Natural killer cell (primary cell): ENCODE measurements at places on chromosomes 11 and 22. TPM values are rescaled to one million over a fixed set of nuclear protein-coding genes. Genes with fewer than 3 reads are reported as not detected.
A peak's percentile ranks its signal among the peaks of the same experiment; 100 is the strongest.

C11orf97 gene
- not detected for total RNA-seq

GRCh38 chr22:31394326-31394725 is 5.1 kb upstream of the DRG1 start:
- DNase-seq = no peak

DNA sequence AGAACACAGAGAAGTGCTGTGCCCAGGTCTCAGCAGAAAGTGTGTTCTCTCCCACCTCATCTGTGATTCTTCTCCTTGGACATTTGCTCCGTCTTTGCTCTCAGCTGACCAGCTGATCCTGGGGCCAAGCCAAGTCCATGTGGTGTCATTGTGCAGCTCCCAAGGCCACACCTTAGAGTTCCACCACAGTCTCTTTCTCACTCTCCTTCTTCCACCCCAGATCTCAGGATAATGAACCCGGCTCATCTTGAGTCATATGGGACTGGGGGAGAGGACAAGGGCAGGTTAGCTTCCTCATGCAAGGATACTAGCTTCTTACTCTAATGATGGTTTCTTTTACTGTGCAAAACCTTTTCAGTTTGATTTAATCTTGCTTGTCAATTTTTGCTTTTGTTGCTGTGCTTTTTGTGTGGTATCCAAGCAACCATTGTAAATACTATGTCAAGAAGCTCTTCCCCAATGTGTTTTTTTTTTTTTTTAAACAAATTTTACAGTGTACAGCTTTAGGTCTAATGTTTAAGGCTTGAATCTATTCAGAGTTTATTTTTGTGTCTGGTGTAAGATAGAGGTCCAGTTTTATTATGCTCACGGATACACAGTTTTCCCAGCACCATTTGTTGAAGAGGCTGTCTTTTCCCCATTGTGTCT is 75.0 kb upstream of the OR4B1 start:
- DNase-seq = no peak

OR6Q1 gene
- total RNA-seq = not detected

DNA sequence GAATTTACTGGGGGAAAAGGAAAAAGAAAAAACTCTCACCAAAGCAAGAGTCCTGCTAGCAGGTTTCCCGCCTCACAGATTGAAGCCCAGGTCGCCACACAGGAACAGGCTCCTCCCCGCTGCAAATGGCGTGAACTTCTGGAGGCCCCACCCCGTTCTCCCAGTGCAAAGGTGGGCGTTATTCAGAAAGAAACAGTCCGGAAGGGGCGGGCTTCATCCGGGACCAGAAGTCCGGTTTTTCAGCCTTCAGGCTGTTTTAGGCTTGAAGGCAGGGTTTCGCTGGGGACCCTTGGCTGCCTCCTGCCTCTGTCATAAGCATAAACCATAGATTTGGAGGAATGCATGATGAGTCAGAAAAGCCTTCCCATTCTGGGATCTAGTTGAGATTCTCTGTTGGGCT is 148.3 kb upstream of the POU2AF2 start:
- no peak for DNase-seq

- DNase-seq = no peak
These were observed 11.2 kb upstream of the TUB start for GRCh38 chr11:8069771-8070170.

DNA sequence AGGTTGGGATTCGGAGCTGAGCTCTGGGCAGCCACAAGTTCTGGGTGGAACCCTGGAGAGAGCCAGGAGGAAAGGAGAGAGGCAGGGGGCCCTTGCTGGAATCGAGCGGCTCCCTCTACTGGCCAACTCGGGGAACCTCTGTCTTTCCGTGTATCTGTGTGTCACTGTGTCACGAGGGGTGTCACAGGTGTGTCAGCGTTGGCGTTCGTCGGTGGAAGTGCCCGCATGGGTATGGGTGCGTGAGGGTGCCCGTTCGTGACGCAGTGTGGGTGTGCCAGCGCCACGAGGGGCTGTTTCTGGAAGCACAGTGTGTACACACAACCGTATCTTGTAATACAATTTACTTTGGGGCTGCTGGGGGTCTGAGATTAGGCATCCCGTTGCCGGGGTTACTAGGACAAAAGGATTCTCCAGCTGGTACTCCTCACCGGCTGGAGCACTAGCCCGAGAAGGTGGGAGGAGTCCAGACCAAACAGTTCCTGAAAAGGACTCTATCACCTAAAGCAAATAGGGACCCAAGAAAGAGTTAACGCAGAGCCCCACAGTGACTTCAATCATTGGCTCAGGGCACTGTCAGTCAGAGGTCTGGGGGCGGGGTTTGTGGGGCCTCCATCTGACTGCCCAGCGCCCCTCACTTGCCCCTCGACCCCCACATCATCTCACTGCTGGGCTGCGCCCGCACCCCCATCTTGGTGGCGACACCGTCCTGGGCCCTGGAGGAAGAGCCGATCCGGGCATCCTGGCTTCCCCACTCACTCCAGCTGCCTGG is 2.6 kb upstream of the BCL9L start:
- peak; percentile 99 for DNase-seq

SEC14L6 gene
- 0.23 TPM for total RNA-seq

DNA sequence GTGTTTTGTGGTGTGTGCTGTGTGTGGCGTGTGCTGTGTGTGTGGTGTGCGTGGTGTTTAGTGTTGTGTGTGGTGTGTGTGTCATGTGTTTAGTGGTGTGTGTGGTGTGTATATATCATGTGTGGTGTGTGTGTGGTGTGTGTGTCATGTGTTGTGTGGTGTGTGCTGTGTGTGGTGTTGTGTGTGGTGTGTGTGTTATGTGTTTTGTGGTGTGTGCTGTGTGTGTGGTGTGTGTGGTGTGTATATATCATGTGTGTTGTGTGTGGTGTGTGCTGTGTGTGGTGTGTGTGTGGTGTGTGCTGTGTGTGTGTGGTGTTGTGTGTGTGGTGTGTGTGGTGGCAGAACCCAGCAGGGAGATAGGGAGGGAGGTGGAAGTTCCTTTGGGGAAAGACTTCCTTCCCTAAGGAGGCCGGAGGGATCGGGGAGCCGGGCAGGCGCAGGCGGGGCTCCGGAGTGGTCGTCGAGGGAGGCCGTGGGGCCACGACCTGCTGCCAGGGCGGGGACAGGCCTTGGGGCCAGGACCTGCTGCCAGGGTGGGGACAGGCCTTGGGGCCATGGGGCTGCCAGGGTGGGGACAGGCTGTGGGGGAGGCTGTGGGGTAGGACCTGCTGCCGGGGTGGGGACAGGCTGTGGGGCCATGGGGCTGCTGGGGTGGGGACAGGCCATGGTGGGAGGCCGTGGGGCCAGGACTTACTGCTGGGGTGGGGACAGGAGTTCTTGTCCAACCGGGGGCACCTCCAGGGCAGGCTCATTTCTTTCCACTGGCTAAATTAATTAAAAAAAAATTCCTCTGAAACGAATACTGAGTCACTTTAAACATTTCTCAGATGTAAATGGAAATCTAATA is 15.2 kb downstream of the PIM3 start:
- no peak for DNase-seq

DNA sequence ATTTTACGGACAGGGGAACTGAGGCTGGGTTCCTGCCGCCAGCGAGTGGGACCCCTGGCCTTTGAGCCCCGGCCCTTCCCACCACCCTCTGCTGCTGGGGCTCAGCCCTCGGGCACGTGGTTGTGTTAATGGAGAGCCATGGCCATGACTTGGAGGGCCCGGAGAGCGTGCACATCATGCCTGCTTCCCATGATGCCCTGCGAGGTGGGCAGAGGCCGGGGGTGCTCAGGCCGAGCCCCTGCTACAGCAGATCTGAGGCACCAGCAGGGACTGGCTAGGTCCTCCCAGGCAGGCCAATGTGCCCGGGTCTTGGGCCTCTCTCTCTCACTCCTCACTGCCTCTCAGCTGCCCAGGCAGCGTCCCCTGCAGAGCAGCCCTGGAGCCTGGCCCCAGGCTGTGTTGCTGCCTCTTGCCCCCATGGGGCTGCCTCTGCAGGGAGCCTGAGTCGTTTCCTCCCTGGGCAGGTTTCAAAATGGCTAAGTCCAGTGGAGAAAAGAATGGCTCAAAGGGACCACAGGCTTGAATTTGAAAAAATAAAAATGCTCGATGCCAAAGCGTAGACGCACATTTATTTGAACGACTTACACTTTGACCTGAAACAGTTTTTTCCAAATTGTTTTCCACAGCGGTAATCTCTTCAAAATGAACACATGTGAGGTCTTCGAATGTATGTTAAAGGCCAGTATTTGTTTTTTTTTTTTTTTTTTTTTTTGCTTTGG is 72.6 kb upstream of the CLDN5 start:
- DNase-seq = peak; percentile 30

MRGPRF gene
- not detected for total RNA-seq

PLAAT5 gene
- total RNA-seq = 0.59 TPM

- DNase-seq = no peak
These were observed 6.3 kb downstream of the CRY2 start for GRCh38 chr11:45853332-45854219.

DNA sequence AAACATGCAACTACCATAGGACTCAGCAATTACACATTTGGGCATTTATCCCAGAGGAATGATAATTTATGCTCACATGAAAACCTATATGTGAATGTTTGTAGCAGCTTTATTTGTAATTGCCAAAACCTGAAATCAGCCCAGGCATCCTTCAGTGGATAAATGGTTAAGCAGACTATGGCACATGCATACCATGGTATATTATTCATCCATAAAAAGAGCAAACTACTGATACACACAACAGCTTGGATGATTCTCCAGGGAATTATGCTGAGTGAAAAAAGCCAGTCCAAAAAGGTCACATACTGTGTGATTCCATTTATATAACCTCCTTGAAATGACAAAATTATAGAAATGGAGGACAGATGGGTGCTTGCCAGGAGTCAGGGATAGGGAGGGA is 86.7 kb downstream of the ALX4 start:
- no peak for DNase-seq

DNA sequence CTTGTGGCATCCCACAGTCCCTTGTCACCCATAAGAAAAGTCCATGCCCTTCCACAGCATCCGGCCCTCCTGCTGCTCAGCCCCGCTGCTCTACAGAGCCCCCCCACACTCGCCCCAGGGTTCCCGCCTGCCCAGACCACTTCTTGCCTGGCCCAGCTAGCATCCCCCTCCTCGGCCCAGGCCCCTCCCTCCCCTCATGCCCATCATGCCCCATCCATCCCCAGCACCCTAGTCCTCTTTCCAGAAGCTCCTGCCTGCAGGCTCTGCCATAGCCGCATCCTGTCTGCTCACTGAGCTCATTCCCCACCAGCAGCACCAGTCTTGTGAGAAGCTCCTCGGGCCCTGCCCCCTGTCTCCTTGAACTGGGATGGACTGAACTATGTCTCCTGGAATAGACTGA is 54.4 kb downstream of the LINC01488 start:
- DNase-seq = no peak

CASP5 gene
- total RNA-seq = 1.3 TPM

GRCh38 chr11:16784666-16785065 is 46.2 kb downstream of the C11orf58 start:
- no peak for DNase-seq

- peak; percentile 85 for DNase-seq
These were observed at the start of gene PHF21A for GRCh38 chr11:46121301-46121723. Gene PHF21A, minus strand, starts transcription at chr11:46121454. Its CDS starts 37,235 bp downstream, at chr11:46084219.

DNA sequence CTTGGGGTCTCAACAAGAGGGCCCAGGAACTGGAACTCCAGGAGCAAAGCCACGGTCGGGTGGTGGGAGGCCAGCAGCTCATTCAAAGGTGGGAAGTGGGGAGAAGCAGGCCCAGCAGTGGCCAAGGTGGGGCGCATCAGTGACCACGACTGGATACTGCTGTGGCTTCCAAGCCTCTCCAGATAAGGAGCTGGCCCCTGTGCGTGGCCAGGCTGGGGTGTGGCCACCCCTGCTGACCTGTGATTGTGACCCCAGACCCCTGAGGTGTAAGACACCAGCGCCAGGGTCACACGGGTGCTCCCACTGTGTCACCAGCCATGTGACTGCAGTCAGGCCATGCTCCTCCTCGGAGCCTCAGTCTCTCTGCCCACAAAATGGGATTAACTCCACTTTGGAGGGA is 20.3 kb downstream of the A4GALT start:
- no peak for DNase-seq

KRTAP5-2 gene
- not detected for total RNA-seq

FOLR2 gene
- not detected for total RNA-seq

SPON1 gene
- total RNA-seq = 0.09 TPM
